GM12892 (cell line): ENCODE measurements at places on chromosomes 11 and 22.
A peak's percentile ranks its signal among the peaks of the same experiment; 100 is the strongest.

DNA sequence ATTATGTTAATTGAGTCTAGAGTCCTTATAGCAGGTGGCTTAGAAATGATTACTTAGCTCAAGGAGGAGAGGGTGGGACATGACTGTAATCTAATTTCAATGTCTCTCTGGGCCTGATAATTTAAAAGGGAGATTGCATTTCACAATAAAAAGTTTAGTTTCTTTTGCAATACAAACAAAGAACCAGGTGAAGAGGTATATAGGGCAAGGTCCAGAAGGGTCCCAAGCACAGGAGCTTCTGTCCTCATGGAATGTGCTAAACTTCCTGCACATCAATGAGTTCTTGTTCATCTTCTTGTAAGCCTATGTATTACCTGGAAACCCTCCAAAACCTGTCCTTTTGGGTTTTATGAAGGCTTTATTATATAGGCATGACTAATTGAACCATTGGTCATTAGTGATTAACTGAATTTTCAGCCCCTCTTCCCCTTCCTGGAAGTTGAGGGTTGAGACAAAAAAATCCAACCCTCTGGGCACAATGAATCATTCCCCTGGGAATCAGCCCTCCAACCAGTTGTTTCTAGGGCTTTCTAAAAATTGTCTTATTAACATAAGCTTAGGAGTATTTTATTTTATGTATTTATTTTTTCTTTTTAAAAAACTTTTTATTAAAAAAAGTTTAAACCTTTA lies 37.6 kb downstream of the MS4A2 start:
- DNase-seq = no peak

- no peak for DNase-seq
Measured at GRCh38 chr11:92477686-92478085, 253.1 kb downstream of the FAT3 start.

DNA sequence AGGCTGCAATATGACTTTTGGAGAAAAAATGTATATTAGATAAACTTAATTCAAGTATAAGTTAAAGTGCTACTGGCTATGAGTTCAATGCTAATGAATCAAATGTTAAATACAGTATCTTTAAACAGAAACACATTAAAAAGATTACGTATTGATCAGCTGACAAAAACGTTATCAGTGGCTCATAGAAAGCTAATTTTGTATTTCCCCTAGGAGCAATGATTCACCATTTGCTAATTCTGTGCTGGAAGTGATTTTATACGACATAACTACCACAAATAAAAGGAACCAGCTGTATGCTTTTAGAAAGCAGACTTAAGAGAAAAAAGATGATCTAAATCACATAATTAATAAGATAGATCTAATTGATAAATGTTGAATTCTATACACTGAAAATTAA lies 43.6 kb downstream of the MRE11 start:
- DNase-seq = no peak

DNA sequence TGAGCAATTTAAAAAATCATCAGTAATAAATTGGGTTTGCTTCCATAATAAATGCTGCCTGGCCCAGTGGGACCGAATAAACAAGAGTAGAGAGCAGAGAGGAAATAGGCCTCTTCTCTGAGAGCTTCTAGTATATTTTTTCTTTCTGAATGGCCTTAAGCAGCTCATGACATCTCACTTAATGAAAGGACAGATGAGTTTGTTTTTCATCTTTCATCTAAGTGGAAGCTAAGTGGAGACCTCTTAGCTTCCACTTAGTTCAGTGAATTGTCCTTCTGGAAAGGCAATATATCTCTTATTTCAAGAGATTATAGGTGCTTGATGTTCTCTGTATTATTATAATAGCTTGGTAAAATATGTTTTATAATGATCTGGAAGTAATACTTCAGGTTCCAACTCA lies 245.9 kb upstream of the ANO3 start:
- no peak for DNase-seq

- DNase-seq = no peak
Measured at GRCh38 chr11:114170226-114170625, 110.7 kb downstream of the ZBTB16 start.

GRCh38 chr22:23969071-23969470 lies 2.4 kb downstream of the DDTL start:
- DNase-seq = no peak

- DNase-seq = no peak
Measured at GRCh38 chr11:57275582-57275981, 38.5 kb upstream of the APLNR start.

DNA sequence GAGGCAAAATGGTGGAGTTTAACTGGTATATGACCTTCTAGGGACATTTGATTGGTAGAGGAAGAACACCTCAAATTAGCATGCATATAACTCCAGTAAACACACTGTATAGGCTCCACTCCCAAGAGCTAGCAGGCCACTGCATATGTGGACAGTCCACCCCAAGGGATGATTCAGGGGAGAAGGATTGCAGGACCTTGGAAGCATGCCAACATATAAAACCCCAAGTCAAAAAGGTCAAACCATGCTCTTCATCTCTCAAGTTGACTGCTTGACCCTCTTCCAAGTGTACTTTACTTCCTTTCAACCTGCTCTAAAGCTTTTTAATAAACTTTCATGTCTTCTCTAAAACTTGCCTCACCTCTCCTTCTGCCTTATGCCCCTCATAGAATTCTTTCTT lies 459.9 kb upstream of the CCDC179 start:
- no peak for DNase-seq

DNA sequence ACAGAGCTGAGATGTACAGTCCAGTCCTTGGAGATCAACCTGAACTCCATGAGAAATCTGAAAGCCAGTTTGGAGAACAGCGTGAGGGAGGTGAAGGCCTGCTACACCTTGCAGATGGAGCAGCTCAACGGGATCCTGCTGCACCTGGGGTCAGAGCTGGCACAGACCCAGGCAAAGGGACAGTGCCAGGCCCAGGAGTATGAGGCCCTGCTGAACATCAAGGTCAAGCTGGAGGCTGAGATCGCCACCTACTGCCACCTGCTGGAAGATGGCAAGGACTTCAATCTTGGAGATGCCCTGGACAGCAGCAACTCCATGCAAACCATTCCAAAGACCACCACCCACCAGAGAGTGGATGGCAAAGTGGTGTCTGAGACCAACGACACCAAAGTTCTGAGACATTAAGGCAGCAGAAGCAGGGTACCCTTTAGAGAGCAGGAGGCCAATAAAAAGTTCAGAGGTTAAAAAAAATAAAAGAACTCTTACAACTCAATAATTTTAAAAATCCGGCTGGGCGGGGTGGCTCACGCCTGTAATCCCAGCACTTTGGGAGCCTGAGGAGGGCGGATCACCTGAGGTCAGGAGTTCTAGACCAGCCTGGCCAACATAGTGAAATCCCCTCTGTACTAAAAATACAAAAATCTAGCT lies 69.9 kb upstream of the RTL6 start:
- no peak for DNase-seq

- no peak for DNase-seq
Measured at GRCh38 chr11:114297806-114298709, 1.9 kb downstream of the NNMT start.

DNA sequence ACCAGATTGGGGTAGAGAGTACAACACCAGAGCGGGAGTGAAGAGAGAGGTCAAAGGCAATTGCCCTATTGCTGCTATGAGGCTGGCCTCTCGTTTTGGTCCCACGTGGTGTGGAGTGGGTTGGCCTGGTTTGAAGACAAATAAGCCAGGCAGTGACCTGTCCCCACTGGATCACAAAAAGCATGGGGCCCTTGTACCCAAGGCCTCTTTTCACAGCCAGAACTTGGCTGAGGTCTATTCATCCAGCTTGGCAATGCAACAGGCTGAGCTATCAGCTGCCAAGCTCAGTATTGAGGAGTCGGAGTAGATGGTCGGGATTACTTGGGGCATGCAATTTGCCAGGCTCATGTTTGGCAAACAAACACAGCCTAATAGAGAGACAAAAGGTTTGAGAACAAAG lies 19.2 kb upstream of the GALNT18 start:
- no peak for DNase-seq

GRCh38 chr22:49300241-49300640 lies 527.4 kb downstream of the BRD1 start:
- DNase-seq = no peak

DNA sequence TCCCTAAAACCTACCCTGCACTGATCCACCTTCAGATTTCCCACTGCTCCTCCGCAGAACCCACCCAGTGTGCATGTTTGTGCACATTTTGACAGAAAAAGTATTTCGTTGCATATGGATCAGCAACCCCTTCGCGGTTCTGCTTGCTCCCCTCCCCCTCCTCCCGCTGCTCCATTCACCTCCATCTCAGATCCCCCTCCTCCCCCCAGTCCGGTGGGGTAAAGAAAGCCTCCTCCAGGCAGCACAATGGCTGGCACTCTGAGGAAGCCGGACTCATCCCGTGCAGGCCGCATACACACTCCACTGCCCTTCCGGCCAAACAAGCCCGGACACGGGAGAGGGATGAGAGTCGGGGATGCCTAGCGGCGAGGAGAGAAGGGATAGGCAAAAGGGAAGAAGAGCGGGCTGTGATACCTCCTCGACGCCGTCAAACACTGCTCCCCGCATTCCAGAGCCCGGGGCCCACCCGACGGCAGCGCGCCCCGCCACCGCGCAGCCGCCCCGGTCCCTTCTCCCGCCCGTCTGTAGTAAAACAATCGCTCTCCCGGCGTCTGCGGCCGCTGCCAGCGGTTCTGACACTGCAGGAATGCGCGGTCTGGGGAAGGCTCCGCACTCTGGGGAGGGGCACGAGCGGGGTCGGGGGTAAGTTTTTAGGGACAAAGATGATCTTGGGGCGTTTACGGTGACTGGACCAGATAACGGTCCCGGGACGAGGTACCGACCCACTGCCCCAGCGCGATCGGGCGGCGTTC lies 915 bp downstream of the FEZ1 start:
- no peak for DNase-seq

- no peak for DNase-seq
Measured at GRCh38 chr11:20452585-20452984, 65.1 kb downstream of the PRMT3 start.

DNA sequence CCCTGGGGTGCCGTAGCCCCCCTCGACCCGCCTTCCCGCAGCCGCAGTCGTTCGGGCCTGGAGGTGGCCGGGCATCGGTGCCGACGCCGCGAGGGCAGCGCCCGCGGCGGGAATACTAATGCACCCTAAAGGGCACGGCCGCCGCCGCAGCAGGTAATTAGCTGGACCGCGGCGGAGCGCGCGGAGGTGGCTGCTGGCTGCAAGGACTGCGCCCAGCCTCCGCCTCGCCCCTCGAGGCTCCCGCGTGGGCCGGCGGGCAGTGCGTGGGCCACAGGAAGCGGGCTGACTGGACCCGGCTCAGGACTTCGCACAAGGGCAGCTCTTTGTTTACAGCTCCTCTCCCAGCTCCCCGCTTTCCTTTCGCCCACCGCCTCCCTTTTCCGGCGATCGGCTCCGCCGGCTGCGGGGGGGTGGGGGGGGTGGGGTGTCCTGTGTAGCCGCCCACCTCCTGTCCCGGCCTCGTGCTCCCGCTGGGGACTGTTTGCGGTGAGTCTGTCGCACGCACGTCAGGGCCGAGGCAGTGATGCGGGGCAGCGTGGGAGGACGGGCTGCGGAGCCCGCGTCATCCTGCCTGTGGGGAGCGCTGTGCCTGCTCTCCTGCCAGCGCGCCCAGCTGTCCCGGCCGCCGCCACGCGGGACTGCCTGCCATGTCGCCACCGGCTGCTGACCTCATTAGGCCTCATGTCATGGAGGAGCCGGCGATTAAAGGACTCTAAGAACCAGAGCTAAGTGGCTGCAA lies 53.2 kb downstream of the GRIK4 start:
- DNase-seq = peak; percentile 79

DNA sequence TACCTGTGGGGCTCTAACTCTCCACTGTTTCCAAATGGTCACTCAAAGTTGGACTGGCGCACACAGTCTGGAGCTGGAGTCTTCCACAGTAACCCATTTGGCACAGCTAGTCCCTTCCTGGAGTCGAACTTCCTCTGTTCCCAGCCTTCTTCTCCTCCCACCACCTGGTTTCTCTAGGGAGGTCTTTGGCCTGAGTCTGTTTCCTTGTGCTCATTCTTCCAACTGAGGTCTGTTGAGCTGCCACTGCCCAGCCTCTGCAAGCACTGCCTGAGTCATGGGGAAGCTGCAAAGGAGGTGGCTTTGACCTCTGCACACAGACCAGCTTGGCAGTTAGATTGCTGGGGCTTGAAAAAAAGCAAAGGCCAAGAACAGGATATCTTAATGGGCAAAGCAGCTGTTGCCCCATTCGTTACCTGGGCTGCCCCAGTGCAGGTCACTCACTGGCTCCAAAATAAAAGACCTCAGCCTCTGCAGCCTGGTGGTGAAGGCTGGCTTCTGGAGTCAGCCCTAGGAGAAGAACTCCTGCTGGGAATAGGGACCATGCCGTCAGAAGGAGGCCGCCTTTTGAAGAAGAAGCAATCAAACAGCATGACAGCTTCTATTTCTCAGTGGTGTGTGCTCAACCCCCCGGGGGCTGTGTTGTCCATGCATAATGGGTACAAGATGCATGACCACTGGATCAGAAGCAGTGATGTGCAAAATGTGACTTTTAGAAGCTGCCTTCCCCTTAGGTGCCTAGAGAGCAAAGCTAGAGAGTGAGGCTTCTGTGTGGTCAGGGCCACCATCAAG lies 3.0 kb downstream of the ADAMTS15 start:
- DNase-seq = no peak

- no peak for DNase-seq
Measured at GRCh38 chr11:70656252-70656651, 257.9 kb downstream of the CTTN start.

DNA sequence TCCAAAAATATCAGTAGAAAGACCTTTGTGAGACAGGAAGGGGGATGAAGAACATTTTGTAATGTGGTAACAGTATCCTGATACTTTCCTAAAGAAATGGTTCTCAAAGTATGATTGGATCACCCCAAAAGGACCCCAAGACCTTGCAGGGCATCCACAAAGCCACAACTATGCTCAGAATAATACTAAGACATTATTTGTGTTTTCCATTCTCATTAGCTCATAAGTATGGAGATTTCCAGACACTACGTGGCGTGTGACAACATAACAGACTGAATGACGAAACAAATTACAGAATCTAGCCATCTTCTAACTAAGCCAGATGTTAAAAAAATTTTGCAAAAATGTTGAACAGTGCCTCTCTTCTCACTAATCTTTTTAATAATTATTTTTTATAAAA lies 24.9 kb downstream of the CHEK2 start:
- DNase-seq = no peak

- DNase-seq = no peak
Measured at GRCh38 chr11:94030059-94030458, 8.9 kb downstream of the HEPHL1 start.
